ENCODE measurements at places on chromosomes 4 and X.

DNA sequence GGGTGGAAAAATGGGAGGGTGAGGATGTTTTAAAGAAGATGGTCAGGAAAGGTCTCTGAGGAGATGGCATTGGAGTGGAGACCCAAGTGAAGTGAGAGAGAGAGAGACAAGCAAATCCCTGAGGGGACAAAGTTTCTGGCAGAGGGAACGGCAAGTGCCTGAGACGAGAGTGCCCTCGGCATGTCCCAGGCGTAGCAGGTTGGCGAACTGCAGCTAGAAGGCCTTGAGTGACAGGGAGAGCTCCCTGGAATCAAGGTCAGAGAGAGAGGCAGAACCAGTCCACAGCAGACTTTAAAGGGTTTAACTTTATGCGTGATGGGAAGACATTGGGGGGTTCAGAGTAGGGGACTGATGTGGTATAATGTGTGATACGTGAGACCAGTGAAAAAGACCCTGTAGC, 150.2 kb upstream of the HAND2 start:
- no peak for DNase-seq

DNA sequence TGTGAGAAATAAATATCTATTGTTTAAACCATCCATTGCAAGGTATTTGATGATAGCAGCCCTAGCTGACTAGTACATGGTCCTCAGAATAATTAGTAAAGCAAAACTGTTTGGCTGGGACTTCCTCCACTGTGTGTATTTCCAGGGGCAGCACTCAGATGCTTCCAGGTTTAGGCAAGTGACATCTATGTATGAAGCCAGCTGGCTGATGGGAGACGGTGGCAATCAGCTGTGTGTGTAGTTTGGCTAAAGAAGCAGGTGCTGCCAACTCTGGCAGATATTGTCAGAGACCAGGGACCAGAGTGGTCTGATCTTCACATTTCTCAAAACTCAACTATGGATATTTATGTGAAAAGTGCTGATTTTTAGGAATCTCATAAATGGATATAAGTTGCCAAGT, 19.1 kb downstream of the HS3ST1 start:
- no peak for DNase-seq

- no peak for DNase-seq
Measured at GRCh38 chr4:139247241-139247640, 32.8 kb downstream of the MGARP start.

DNA sequence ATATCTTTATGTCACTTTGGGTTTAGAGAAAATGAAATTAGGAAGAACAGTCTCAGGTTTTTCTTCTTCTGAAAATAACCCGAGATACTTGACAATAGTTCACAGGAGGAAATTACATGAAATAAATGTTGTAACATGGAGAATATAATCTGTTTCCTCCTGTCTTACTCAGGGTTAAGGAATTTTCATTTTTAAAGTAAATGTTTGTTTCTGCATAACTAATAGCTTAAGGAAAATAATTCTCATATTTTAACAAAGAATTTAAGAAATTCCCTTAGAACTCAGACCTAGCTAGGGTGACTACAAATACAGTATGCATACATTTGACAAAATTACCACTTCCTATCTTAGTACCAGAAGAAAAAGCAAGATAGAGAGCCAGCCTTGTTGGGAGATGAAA, 17.2 kb upstream of the SPRY1 start:
- no peak for DNase-seq

- DNase-seq: no peak
Measured at GRCh38 chr4:85788604-85789003, 313.7 kb downstream of the ARHGAP24 start.

GRCh38 chr4:38611676-38612075, 52.3 kb upstream of the KLF3 start:
- no peak for DNase-seq

- no peak for DNase-seq
Measured at GRCh38 chr4:19944251-19944650, 307.5 kb upstream of the SLIT2 start.

DNA sequence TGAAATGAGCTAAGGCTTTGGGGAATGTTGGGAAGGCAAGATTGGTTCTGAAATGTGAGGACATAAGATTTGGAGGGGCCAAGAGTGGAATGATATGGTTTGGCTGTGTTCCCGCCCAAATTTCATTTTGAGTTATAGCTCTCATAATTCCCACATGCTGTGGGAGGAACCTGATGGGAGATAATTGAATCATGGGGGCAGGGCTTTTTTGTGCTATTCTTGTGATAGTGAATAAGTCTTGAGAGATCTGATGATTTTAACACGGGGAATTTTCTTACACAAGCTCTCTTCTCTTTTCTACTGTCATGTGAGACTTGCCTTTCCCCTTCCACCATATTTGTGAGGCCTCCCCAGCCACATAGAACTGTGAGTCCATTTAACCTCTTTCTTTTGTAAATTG, 157.6 kb upstream of the C1QTNF7 start:
- no peak for DNase-seq

DNA sequence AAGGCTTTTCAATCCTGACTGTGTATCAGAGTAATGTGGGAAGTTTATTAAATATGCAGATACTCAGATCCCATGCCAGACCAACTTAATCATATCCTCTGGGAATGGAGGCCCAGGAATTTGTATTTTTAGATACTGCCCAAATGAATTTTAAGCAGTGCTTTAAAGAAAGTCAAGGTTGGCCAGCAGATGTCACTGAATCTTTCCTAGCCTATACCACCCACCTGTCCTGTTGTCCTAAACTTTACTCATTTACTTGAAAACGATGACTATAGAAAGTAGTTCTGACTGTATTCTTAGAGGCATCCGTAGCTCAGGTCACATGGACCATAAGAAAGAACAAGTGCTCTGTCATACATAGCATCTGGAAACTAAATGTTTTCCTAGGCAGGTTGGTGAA, 79.9 kb downstream of the AMOT start:
- DNase-seq: no peak

DNA sequence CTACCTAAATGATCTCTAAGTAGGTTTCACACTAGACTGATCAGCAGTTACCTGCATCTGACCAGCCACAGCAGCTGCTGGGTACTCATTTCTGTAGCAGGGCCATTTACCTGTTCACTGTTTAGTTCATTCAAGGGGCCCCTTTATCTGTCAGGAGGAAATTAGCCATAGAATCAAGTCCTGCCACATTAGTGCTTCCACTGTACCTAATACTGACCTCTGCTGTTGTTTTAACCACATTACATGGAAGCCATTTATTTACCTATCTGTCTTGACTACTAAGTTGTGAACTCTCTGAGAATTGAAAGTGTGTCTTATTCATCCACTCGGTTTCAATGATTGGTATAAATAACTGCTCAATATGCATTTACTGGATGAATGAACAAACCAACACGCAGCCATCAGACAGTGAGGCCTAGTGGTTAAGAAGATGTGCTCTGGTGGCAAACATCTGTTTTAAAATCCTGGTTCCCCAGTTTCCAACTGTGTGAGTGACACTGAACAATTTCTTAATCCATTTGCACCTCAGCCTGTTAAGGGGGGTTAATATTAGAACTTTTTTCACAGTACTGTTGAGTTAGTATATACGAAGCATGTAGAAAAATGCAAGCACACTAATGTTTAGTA, 30.0 kb upstream of the ANXA5 start:
- DNase-seq: no peak

DNA sequence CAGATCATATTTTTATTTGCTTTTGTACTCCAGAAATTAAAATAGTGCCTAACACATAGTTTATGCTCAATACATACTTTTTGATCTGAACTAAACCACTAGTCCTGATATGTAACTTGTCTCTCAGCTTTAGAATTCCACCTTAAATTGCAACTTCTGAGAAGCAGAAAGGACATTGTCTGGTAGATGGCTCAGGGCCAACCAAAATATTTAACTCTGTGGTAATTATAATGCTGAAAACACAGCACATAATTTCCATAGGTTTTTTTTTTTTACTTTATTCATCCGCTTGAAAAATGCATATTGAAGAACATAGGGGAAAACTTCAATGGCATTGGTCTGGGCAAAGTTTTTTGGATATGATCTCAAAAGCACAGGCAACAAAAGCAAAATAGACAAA, 59.3 kb downstream of the AREG start:
- no peak for DNase-seq

DNA sequence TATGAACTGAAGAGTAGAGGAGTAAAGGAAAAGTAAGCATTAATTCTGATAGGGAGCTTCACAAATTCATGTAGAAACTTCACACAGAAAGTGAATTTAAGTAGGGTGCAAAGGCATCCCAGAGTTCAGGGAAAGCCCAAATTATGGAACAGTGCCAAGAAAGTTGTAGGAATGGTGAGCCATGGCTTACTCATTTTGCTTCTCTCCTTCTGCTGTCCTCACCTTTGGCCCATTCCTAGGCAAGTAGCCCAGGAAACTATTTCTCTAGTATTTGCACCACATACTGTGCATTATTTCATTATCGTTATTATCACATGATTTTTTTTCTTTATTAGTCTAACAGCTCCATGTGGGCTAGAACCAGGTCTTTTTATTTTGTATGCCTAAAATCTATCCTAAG, 34.9 kb upstream of the IL1RAPL1 start:
- DNase-seq: no peak

- DNase-seq: no peak
Measured at GRCh38 chr4:158822348-158822747, 53.5 kb downstream of the FNIP2 start.

DNA sequence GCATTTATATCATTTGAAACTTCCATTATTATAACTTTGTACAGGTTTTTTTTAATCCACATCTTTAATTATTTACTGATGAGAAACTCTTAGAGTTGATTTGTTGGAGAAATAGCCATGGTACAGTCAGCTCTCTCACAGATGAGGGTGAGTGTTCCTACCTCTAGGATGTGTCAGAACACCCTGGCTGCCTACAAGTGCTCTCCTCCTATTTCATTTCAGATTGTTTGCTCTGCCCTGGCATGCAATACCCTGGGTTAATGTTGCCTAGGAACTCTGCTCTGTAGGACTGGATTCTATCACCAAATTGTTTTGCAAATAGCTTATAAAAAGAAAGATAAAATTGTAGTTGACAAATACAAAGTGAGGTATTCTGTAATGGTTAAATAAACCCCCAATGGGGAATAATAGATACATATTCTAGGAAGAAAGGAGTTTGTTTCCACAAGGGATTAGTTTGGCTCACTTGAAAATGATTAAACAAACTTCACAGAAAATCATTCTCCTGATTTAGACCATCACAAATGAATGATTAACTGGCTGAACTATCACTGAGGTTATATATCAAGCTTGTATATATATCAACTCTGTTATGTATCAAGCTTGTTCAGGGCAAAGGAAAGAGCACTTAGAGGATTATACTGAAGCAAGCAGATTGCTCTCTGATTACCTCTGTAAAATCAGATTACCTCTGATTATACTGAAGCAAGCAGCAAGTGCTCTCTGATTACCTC, 150.0 kb downstream of the PDE5A start:
- no peak for DNase-seq

GRCh38 chr4:100895556-100896197, 377.9 kb upstream of the EMCN start:
- no peak for DNase-seq

DNA sequence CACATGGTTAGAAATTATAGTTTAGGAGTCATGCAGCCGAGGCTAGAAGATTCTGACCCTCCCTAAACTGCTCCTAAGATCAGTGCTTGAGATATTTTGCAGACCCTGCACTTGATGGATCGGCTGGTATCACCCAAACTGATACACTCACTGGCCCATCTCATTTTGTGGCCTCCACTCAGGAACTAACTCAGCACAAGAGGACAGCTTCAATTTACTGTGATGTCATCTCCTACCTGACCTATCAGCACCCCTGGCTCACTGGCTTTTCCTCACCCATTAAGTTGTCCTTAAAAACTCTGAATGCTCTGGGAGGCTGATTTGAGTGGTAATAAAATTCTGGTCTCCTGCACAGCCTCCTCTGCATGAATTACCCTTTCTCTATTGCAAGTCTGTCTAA, 450.9 kb downstream of the PCDH10 start:
- DNase-seq: no peak

- no peak for DNase-seq
Measured at GRCh38 chrX:137999552-137999951, 433.6 kb downstream of the ZIC3 start.

- no peak for DNase-seq
Measured at GRCh38 chr4:99447079-99447478, 11.9 kb upstream of the ADH7 start.

GRCh38 chrX:34918856-34919255, 23.7 kb upstream of the FAM47B start:
- DNase-seq: peak; percentile 8

GRCh38 chr4:3529363-3529762, 2.9 kb downstream of the LRPAP1 start:
- no peak for DNase-seq

- no peak for DNase-seq
Measured at GRCh38 chr4:108483079-108483478, 137.3 kb upstream of the RPL34 start.

GRCh38 chr4:41329361-41329760, 72.6 kb downstream of the UCHL1 start:
- DNase-seq: no peak

- DNase-seq: no peak
Measured at GRCh38 chr4:136699905-136700304, 832.4 kb downstream of the PCDH18 start.

DNA sequence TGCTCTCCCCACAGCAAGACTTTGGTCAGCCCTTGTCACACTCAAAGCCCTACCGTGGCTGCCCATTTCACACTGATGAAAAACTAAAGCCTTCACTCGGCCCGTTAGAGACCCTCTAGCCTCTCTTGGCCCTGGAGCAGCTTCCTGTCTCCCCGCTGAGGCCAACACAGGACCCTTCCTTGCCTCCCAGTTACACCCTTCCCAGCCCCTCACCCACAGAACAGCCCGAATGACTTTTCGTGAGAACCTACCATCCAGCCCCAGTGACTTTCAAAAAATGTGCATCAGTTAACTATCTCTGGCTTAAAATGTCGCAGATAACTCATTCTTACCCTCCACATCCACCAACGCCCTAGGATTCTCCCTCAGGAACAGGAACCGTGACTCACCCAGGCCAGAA, 756 bp upstream of the TAF9B start:
- DNase-seq: no peak

- no peak for DNase-seq
Measured at GRCh38 chr4:165810726-165811125, 62.3 kb upstream of the TLL1 start.
